Fibroblast of lung (primary cell): ENCODE measurements at places on chromosomes 11 and 22. TPM values are rescaled to one million over a fixed set of nuclear protein-coding genes. Genes with fewer than 3 reads are reported as not detected.

DNA sequence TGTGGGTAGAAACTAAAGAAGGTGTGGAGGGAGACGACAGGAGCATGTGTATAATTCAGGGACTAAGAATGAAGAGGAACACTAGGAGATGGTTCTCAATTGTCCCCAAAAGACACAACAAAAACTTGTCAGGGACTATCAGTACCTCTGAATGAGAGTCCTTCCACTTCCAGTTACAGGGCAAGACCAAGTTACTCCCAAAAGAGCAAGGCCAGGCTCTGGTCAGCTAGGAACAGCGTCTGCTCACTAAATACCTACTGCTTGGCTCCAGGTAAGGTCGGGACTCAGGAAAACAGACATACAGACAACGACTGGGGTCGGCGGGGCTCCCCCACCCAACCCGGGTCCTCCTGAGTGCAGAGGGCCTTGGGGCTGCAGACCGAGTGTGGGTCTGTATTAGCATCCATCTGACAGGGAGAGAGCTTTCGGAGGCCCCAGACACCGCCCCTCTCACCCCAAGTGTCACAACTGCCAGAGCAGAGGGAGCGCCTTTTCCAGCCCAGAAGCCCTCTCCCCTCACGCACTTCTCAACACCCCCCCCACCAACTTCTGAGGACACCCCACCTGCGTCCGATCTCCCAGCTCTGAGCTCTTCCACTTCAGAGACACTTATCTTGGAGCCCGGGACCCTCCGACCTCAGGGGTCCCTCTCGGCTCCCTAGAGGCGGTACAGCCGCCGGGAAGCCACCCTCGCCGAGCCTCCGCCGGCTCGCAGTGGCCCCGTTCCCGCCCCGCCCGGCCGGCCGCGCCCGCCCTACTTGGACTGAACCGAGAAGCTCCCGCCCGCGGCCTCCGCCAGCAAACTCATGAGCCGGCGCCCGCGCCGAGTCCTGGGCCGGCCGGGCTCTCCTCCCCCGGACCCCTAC is 522 bp downstream of the RHOG start:
- H3K36me3 ChIP-seq: peaks cover 3% of the 10 kb centered on the region
- H3K27ac ChIP-seq: peak overlapping the region; percentile 37
- no peak for DNase-seq
- H3K4me3 ChIP-seq: peak overlapping the region; percentile 83

DNA sequence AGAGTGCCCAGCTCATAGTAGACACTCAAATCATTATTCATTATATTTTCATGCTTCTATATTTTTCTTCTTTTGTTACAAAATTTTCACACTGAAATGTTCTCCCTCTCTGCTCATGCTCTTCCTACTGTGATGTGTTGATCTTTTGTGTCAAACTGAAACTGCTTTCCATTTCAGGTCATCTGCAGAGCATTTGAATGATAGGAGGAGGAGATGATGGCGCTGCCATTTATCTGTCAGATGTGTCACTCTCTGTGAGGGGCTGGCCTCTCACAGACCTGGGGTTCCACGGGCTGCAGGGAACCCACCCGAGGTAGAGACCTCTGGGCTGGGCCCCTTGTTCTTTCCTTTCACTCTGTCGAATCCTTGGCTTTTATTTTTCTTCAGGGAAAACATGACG is 41.1 kb downstream of the OR10A6 start:
- no peaks in the 10 kb centered on the region for H3K27me3 ChIP-seq
- H3K4me3 ChIP-seq: no peak overlapping the region
- peaks cover 19% of the 10 kb centered on the region for H3K4me1 ChIP-seq
- no peak overlapping the region for H3K27ac ChIP-seq
- no peak for DNase-seq

DNA sequence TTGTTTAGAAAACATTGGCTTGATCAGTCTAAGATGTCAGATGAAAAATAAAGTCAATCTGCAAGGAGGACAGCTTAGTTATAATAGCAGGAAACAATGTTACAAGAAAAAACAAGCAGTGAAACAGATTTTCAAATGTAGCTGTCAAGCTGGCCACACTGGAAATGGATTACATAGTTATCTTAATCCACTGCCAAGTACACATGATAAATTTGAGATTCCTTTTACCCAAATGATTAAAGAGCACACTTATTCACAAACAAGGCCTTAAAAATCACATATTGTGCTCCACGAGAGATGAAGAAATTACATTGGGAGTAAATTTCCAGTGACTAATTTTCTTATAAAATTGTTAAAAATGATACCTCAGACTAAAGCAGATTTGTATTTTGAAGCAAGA is 17.5 kb upstream of the ESAM start:
- H3K4me3 ChIP-seq: no peak overlapping the region
- H3K36me3 ChIP-seq: no peaks in the 10 kb centered on the region
- no peaks in the 10 kb centered on the region for H3K4me1 ChIP-seq
- DNase-seq: peak; percentile 11
- H3K27ac ChIP-seq: no peak overlapping the region

DNA sequence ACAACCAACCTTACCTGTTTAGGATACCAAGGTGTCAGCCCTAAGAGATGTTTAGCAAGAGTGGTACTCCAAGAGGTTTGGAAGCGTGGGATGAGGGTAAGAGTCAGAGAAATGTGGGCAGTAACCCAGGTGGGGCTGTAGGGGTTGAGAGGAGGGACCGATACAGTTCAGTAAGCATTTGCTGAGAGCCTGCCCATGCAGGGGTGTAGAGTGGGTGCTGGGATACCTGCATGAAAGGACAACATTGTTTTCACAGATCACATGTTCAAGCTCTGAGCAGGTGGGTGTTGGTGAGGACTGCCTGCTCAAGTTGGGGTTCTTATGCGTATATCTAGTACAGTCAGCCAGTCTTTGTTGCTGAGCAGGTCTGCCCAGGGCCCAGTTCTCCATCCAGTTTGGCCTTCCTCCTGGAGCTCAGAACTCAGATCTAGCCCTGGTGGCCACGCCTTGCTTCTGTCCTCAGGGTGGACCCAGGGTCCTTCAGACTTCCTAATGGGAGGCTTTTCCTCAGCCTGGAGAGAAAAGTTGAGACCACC is 14.8 kb downstream of the PPFIBP2 start:
- no peaks in the 10 kb centered on the region for H3K4me1 ChIP-seq
- no peaks in the 10 kb centered on the region for H3K36me3 ChIP-seq
- DNase-seq: no peak

DNA sequence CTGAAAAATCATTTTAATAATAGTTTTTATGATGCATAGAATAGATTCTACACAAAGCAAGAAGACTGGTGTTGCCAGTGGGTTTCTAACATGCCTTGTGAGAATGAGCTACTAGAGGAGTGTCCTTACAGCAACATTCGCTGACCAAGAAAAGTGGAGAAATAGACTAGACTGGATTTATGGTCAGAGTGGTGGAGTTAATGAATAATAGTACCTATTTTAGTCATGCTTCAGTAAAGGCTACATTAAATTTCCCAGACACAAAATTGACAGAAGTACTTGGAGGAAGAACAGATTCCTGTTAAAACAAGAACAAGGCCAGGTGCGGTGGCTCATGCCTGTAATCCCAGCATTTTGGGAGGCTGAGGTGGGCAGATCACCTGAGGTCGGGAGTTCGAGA is 539.2 kb downstream of the ETS1 start:
- no peaks in the 10 kb centered on the region for H3K36me3 ChIP-seq
- no peak for DNase-seq
- no peaks in the 10 kb centered on the region for H3K4me1 ChIP-seq
- H3K27me3 ChIP-seq: no peaks in the 10 kb centered on the region
- no peak overlapping the region for H3K27ac ChIP-seq

DNA sequence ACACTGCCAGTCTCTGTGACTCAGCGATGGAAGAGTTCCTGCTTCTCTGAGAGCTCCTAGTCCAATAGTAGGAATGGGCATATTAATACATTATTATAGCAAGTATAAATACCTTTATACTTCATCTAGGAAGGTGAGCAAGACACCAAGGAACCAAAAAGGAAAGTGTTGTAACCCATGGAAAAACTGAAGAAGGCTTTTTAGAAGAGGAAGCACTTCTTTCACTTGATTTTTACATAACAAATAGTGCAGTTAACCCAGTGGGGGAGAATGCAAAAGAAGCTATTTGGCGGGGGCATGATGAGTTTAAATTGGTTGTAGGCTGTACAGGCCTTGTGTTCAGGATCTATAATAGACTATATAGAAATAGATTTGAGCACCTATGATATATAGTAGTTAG is 31.2 kb upstream of the C11orf87 start:
- H3K27ac ChIP-seq: no peak overlapping the region
- DNase-seq: no peak
- H3K4me1 ChIP-seq: no peaks in the 10 kb centered on the region
- no peaks in the 10 kb centered on the region for H3K36me3 ChIP-seq

DNA sequence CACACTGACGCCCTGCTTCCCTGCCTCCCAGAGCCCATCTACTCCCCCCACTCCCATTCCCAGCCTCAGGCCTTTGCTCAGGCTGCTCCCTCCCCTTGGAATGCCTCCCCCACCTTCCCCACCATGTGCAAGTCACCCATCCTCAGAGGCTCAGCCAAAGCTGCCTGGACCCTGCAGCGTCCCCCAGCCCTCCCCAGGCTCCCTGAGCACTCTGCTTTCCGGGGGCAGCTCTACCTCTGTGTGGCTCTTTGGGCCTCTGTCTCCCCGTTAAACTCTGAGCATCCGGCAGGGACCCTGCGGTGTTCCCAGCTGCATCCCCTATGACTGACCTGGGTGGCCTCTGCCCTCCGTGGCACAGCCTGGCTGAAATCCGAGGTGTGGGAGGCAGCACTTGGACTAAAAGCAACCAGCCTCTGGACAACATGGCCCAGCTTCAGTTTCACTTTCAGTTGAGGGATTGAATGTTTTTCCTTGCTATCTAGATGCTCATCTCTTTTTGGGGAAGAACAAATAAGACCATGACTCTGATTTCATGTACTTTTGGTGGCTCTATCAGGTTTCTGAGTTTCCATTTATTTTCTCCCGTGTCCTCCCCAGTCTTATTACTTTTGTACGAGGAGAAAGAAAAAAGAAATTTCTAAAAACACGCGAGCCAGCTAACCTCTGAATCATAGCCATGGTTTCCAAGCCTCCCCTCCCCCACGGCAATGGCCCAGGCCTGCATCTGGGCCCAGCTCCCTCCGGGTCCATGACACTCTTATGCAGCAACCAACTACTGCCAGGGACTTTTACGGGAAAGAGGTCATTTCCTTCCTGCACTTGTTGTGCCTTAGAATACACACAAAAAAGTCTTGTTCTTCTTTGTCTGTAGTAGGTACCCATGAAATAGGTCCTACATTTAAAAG is 3.8 kb downstream of the APOL3 start:
- H3K27me3 ChIP-seq: no peaks in the 10 kb centered on the region
- peak overlapping the region; percentile 64 for H3K4me3 ChIP-seq
- H3K4me1 ChIP-seq: peaks cover 16% of the 10 kb centered on the region

GRCh38 chr22:36228944-36229343 is 10.4 kb downstream of the APOL2 start:
- DNase-seq: no peak
- H3K4me1 ChIP-seq: no peaks in the 10 kb centered on the region
- H3K4me3 ChIP-seq: no peak overlapping the region
- no peaks in the 10 kb centered on the region for H3K27me3 ChIP-seq
- no peak overlapping the region for H3K27ac ChIP-seq

DNA sequence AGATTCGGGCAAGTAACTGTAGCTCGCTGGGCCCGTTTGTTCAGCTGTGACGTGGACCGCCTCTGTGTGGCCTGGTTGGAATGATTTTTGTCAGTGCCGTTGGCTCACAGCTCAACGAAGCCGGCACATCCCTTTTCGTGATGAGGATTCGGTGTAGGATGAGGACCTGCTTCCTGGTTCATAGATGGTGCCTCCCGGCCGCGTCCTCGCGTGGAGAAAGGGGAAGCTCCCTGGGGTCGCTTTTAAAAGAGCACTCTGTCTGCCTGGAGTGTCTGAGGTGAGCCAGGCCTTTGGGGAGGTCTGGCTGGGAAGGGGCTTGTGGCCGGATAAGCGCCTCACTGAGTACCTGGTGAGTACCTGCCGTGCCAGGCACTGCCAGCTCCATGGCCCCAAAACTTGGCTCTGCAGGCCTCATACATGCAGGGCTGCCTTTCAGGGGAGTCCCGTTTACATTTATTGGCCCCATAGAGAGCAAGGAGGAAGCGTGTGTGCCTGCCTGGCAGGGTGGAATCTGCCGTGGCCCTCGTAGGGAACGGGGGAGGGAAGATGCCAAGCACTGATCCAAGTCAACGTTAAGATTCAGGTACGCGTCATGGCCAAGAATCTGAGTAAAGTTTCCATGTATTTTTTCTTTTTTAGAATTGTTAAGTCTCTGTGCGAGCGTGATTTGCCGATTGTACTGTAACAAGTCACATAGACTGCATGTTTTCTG is 88.4 kb downstream of the ARHGAP8 start:
- no peak overlapping the region for H3K27ac ChIP-seq
- no peak overlapping the region for H3K4me3 ChIP-seq
- H3K4me1 ChIP-seq: no peaks in the 10 kb centered on the region

- no peaks in the 10 kb centered on the region for H3K4me1 ChIP-seq
- H3K36me3 ChIP-seq: no peaks in the 10 kb centered on the region
Observed at GRCh38 chr22:30755759-30756124, 61.1 kb downstream of the OSBP2 start.

DNA sequence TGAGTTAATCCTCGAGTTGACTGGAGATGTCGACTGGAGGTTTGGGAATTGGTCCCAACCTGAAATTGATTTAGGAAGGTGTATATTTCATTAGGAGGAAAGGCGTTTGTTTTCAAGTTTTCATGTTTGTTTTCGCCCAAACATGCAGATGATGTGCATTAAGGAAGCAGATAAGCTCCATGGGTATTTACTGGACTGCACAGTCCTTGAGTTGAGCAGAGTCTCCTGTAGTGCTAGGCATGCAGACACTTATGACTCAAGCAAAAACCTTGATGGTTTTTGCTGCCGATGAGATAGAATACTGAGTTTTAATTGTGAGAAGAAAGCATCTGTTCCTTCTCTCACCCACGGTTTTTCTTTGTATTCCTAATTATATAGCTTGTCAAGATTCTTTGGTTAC is 27.9 kb downstream of the CABIN1 start:
- H3K27ac ChIP-seq: no peak overlapping the region
- DNase-seq: peak; percentile 37
- no peaks in the 10 kb centered on the region for H3K27me3 ChIP-seq
- no peak overlapping the region for H3K4me3 ChIP-seq
- H3K36me3 ChIP-seq: no peaks in the 10 kb centered on the region
- peaks cover 7% of the 10 kb centered on the region for H3K4me1 ChIP-seq

- peaks cover 3% of the 10 kb centered on the region for H3K4me1 ChIP-seq
- H3K27me3 ChIP-seq: no peaks in the 10 kb centered on the region
- DNase-seq: peak; percentile 21
- H3K27ac ChIP-seq: no peak overlapping the region
- H3K4me3 ChIP-seq: no peak overlapping the region
Observed at GRCh38 chr22:47111626-47112581, 349.5 kb downstream of the TBC1D22A start.

GRCh38 chr11:116334596-116334995 is 438.2 kb downstream of the BUD13 start:
- no peaks in the 10 kb centered on the region for H3K27me3 ChIP-seq
- DNase-seq: no peak
- no peaks in the 10 kb centered on the region for H3K36me3 ChIP-seq
- H3K27ac ChIP-seq: no peak overlapping the region
- no peaks in the 10 kb centered on the region for H3K4me1 ChIP-seq

GRCh38 chr11:6196396-6196795 is 2.6 kb upstream of the OR52W1 start:
- H3K4me1 ChIP-seq: no peaks in the 10 kb centered on the region
- DNase-seq: no peak
- H3K27me3 ChIP-seq: no peaks in the 10 kb centered on the region
- H3K36me3 ChIP-seq: no peaks in the 10 kb centered on the region

PANX2 gene
- under 0.01 and 0.17 TPM in 2 replicates for total RNA-seq

SPTBN2 gene
- 0.51 and 0.99 TPM in 2 replicates for total RNA-seq

EFCAB6 gene
- total RNA-seq: 1.5 and 2.3 TPM in 2 replicates

PLEKHA7 gene
- total RNA-seq: under 0.01 and 0.17 TPM in 2 replicates

OR8J3 gene
- not detected in 2 replicates for total RNA-seq

HOATZ gene
- not detected in 2 replicates for total RNA-seq

ROM1 gene
- total RNA-seq: 8.5 and 9.9 TPM in 2 replicates
